ENCODE measurements at places on chromosomes 12 and 14.

DNA sequence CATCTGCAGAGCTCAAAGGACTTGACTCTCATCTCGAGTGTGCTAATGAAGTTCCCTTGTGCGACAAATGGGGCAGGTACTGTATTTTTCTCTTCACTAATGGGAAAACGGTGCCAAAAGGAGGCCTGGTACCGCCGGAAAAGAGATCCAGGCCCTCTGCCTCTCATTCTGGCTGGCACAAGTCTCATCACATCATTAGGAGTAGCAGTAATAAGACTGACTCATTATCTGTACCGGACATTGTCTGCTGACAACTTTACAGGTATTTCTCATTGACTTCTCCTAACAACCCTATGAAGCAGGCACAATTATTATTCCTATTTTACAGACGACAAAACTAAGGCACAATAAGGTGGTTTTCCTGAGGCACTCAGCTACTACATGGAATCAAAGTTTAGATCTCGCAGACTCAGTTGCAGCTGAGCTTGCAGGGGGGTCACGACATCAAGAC is 668 bp downstream of the APPL2 start:
- DNase-seq = no peak

- DNase-seq = no peak
These were observed 216.3 kb upstream of the FLRT2 start for GRCh38 chr14:85313560-85314207.

DNA sequence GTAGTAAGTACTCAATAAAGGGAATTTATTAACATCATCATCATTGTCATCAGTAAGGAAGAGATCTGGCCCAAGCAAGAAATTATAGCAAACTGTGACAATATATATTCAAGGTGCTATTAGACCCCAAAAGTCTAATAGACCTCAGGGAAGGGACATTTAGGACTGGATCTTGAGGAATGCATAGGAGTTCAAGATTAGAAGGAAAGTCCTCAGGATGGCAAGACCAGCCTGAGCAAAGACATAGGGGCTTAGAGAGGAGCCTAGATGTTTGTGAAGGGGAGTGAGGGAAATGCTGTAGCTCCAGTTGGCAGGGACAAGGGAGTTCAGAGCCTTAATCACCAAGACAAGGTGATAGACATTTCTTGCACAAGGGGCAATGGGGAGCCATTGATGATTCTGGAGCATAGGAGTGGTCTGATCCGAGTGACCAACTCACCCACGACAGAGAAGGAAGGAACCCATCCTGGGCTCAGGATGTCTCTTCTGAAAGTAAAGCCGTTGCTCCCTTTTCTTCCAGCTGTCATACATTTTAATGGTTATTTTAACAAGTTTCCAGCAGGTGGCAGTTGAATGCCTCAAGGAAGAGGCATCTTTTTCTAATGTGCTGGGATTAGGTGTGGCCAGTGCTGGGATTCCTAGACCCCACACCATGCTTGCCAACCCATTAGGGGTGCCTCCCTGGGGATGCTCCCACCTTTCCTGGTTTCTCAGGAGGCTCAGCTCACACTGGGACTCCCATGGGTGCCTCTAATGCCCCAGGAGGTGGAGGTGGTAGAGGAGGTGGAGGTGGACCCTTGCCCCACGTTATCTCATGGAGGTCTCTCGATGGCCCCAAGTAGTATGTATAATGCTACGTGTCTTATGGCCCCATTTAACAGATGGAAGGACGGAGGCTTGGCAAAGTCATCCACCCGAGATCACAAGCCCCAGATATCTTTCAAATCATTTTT is 37.8 kb downstream of the PHETA1 start:
- no peak for DNase-seq

GRCh38 chr14:52494444-52494843 is 57.9 kb downstream of the TXNDC16 start:
- no peak for DNase-seq

GRCh38 chr12:48220701-48221100 is 17.6 kb upstream of the OR10AD1 start:
- DNase-seq = no peak

DNA sequence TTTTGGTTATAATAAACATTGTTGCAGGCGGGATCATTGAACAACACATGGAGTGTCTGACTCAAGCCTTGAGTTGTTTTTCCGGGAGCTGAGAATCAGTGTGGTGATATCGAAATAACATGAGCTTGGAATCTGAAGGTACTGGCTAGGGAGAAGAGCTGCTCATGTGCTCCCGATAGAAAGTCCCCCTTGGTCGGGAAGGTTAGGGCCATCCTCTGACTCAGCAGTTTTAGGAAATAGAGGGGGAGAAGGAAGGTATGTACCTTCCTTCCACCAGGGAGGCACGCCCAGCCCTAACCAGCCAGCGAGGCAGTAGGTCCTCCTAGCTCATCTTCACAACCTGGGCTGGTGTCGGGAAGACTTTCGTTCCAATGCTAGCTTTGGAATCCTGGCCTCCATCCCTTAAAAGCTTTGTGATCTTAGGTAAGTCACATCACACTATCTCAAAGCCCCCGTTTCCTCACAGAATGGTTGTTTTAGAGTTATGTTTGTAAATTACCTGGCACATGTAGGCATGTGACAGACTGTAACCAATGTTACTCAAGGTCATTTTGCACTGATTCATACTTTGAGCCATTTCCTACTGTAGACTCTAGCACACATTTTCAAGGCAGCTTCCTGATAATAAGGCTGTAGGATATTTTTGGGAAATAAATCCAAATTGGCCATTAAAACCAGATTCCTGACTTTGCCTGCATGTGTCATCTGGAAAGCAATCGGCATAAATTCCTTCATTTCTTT is 1.9 kb upstream of the RAB35 start:
- no peak for DNase-seq

DNA sequence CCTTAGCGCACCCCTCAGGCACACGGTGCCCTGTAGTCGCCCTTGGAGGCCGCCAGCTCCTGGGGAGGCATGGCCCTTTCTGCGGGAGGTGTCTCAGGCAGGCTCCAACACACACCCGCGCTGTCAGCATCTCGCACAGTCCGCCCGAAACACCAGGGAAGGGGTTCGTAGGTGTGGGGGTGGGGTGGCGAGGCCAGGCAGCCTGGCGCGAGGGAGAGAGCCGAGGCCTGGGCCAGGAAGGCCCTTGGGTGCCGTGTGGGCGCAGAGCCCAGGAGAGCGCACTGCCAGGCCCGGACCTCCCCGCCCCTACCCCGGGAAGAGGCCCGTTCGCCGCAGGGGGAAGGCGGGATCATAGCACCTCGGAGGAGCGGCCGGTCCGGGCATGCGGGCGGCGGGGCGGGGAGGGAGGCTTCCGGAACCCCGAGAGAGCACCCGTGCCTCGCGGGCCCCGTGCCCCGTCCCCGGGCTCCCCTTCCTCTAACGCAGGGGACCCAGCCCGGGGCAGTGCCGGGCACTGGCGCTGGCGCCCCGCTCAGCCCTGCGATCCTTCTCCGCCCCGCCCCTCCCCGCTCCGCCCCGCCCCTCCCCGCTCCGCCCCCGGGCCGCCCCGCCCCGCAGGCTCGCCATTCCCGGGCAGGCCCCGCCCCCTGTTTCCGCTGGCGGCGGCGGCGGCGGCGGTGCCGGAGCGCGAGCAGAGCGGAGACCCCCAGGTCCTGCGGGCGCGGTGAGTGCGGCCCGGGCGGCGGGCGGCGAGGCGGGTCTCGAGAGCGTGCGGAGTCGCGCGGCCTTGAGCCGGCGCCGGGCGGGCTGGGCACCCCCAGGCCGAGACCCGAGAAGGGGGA is at the start of gene TSPAN9:
TSS of gene TSPAN9 (plus strand) at position 650 of the 842 bp plus-strand sequence. CDS start 123,815 bp downstream, outside the sequence.
- DNase-seq = peak; percentile 40

DNA sequence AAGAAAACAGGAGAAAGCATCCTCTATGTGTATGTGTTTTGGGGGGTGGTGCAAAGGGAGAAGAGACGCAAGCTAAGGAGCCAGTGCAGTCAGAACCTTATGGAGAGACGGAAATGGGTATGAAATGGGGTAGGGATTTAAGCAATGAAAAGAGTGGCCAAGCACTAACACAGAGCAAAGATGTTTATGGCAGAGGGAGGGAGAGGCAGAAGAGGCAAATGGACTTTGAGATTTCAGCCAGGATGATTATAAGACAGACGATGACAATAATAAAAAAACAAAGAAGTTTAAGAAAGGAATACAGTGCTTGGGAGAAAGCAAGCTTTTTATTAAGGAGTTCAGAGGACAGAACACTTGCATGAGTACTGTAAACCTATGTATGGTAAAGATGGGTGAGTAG is 44.6 kb downstream of the DCAF5 start:
- no peak for DNase-seq

DNA sequence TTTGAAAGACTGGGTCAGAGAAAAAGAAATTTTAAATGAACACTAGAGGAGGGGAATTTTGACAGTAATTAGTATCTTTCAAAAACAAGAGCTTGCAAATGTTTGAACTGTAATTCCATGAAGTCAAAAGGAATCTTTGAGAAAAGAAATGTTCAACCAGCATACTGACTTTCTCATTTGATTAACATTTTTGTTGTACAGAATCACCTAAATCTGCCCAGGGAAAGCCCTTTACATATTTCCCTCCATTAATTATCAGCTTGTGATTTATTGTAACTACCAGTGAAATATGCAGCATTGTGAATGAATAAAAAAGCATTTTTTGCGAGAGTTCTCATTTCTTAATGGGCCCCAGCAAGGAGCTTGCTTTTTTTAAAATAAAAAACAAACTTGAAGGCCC is 61.2 kb upstream of the CCDC91 start:
- DNase-seq = no peak

GRCh38 chr12:64568298-64568697 is 42.0 kb upstream of the RASSF3 start:
- no peak for DNase-seq

GRCh38 chr12:96152164-96152563 is 42.0 kb upstream of the ELK3 start:
- DNase-seq = no peak

- no peak for DNase-seq
These were observed 9.1 kb upstream of the TMCC3 start for GRCh38 chr12:94659346-94659930.

GRCh38 chr12:120925740-120926563 is 21.8 kb upstream of the SPPL3 start:
- DNase-seq = no peak

- DNase-seq = no peak
These were observed 56.3 kb downstream of the STXBP6 start for GRCh38 chr14:24993631-24994030.

GRCh38 chr12:47747126-47747525 is 11.6 kb downstream of the RAPGEF3 start:
- no peak for DNase-seq

- DNase-seq = no peak
These were observed 198.7 kb upstream of the RASSF8 start for GRCh38 chr12:25759752-25760151.

DNA sequence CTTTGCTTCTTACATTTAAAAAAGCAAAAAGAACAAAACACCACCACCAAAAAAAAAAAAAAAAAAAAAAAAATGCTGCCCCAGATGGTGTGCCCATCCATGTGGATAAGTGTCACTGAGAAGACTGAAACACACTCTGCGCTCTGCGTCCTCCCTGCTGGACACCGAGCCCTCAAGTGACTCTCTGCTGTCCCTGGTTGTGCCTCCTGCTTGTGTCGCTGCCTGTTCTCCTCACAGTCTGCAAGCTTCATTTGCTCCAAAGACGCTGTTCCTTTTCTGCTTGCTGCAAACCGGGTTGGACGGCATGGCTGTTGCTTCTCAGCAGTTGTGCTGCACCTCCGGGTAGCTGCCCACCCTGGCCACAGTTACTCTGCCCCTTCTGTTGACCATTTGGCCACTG is 276.2 kb upstream of the ATP2B1 start:
- no peak for DNase-seq

- no peak for DNase-seq
These were observed 11.2 kb upstream of the POP5 start for GRCh38 chr12:120592121-120593049.

DNA sequence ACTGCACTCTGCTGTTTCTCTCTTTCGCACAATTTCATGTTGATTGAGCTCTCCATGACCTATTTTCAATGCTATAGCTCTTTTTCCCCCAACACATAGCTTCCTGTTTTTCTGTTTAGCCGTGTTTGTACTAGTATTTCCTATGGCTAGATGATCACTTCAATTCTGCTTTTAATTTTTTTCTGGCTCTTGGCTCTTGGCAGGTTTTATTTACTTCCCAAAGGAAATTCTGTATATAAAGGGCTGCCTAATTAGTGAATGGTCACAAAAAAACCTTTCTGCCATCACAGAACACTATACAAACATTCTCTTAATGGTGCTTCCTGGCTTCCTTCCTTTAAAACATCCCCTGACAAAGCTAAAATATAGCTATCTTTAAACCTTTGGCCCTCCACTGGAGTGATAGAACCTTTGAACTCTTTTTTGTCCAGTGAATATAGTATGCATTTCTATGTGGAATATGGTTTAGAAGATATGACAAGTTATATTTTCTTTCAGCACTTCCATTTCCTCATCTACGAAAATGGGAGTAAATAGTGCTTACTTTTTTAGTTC is 88.2 kb downstream of the RASSF9 start:
- no peak for DNase-seq

GRCh38 chr14:93956514-93957332 is 19.6 kb downstream of the ASB2 start:
- DNase-seq = no peak

DNA sequence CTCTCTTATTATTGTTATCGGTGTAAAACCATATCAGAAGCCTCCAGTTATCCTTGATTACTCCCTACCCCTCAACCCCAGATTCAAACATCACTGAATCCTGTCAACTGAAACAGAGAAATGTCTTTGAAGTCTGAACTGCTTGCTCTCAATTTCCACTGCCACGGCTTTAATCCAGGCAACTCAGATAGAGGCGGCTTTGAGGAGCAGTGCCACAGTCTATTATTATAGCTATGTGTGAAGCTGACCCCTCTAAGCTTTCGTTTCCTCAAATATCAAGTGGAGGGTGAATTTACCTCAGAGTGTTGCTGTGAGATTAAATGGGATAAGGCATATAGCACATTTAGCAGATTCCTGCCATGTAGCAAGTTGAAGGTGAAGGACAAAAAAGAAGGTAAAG is 49.0 kb upstream of the PDE3A start:
- no peak for DNase-seq

DNA sequence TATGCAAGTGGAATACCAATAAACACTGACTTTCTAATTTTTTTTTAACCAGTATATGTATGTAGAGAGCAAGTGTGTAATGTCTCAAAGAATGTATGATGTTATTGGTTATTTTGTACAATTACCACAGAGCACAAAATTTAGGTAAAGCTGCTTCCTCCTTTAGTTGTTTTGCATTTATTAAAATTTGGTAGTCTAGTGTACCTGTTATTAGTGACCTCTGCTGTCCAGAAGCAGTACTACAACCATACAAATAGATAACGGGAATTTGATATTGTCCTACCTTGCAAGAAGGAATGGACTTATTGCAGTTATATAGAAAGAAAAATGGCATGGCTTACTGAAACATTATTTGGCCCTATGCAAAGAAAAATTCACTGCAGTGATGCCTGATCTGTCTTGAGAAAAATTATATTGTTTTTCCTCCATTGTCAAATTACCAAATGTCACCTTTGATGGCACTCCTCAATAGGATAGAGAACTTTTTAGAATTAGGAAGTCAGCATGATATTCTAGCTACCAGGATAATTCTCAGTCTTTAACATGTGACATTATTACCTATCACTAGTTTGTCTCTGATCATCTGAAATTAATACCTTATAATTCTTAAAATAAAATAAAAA is 153.9 kb upstream of the RMST start:
- DNase-seq = no peak

GRCh38 chr12:89781156-89781555 is 72.5 kb upstream of the ATP2B1 start:
- no peak for DNase-seq

Data from stimulated activated CD8-positive, alpha-beta memory T cell treated with anti-CD3 and anti-CD28 coated beads, Interleukin-2, amount 100 ng/mL, for 48 hours (primary cell).